Activated T-cell treated with anti-CD3 and anti-CD28 coated beads, Interleukin-2, amount 50 U/mL, for 72 hours (primary cell): ENCODE measurements at places on chromosomes 3 and 15. TPM values are rescaled to one million over a fixed set of nuclear protein-coding genes. Genes with fewer than 3 reads are reported as not detected.
A peak's percentile ranks its signal among the peaks of the same experiment; 100 is the strongest.

GRCh38 chr15:78291698-78292097 lies 7.7 kb downstream of the SKIC8 start:
- H3K27me3 ChIP-seq: no peaks in the 10 kb centered on the region
- H3K27ac ChIP-seq: no peak overlapping the region
- no peak for DNase-seq
- no peak overlapping the region for H3K4me3 ChIP-seq
- peaks cover 6% of the 10 kb centered on the region for H3K4me1 ChIP-seq
- peaks cover 11% of the 10 kb centered on the region for H3K36me3 ChIP-seq

GRCh38 chr3:127967316-127967715 lies 52.3 kb downstream of the KBTBD12 start:
- H3K4me1 ChIP-seq: no peaks in the 10 kb centered on the region
- no peak overlapping the region for H3K4me3 ChIP-seq
- H3K27ac ChIP-seq: no peak overlapping the region
- no peak for DNase-seq

- H3K27me3 ChIP-seq: no peaks in the 10 kb centered on the region
- no peak overlapping the region for H3K4me3 ChIP-seq
- no peaks in the 10 kb centered on the region for H3K4me1 ChIP-seq
Observed at GRCh38 chr15:67809866-67810265, 15.4 kb upstream of the SKOR1 start.

GRCh38 chr3:129549006-129549800 lies 6.2 kb downstream of the H1-8 start:
- H3K4me1 ChIP-seq: no peaks in the 10 kb centered on the region
- H3K36me3 ChIP-seq: no peaks in the 10 kb centered on the region
- H3K27ac ChIP-seq: no peak overlapping the region
- H3K27me3 ChIP-seq: peaks cover 6% of the 10 kb centered on the region

DNA sequence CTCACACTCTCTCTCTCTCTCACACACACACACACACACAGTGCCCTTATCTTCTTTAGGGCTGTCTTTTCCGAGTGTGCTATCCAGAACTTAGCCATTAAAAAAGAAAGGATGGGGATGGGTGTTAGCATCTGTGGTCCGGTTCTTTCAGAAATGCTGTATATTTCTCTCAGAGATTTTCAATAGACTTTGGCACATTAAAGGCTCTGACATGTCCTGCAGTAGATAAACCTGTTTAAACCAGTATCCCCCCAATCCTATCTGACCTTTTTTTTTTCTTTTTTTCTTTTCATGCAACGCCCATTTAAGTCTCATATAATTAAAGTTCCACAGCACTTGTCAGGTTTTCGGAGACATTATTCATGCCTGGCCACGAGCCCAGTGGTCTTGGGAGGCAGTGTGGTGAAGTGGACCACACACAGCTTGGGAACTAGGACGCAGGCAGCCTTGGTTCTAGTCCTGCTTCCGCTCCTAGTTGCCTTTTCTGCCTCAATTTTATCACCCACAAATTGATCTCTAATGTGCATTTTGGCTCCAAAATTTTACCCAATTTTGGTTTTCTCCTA lies 13.3 kb downstream of the CAV3 start:
- no peaks in the 10 kb centered on the region for H3K4me1 ChIP-seq
- H3K4me3 ChIP-seq: no peak overlapping the region
- no peak for DNase-seq
- H3K36me3 ChIP-seq: no peaks in the 10 kb centered on the region
- H3K27me3 ChIP-seq: peaks cover 20% of the 10 kb centered on the region

DNA sequence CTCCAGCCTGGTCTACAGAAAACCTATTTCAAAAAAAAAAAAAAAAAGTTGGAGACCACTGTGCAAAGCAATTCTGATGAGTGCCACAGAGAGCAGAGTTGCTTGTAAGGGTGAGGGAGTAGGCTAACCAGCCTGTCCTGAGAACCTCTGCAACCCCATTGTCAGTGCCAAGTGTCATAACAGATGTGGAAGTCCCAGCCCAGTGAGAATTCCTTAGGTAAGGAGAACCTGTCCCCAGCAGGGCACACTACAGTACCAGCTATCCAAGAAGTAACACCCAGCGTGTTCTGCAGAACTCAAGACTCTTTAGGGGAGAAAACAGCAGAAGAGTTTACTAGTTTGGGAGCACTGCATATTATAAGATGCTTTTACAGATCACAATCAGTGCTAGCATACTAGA lies 156.3 kb downstream of the LIPC start:
- H3K36me3 ChIP-seq: peaks cover 9% of the 10 kb centered on the region
- no peaks in the 10 kb centered on the region for H3K27me3 ChIP-seq
- H3K4me3 ChIP-seq: no peak overlapping the region
- DNase-seq: no peak
- H3K27ac ChIP-seq: no peak overlapping the region

GRCh38 chr3:74601793-74602192 lies 12.7 kb downstream of the CNTN3 start:
- peaks cover 2% of the 10 kb centered on the region for H3K36me3 ChIP-seq
- H3K4me1 ChIP-seq: no peaks in the 10 kb centered on the region
- H3K4me3 ChIP-seq: no peak overlapping the region
- no peak overlapping the region for H3K27ac ChIP-seq

DNA sequence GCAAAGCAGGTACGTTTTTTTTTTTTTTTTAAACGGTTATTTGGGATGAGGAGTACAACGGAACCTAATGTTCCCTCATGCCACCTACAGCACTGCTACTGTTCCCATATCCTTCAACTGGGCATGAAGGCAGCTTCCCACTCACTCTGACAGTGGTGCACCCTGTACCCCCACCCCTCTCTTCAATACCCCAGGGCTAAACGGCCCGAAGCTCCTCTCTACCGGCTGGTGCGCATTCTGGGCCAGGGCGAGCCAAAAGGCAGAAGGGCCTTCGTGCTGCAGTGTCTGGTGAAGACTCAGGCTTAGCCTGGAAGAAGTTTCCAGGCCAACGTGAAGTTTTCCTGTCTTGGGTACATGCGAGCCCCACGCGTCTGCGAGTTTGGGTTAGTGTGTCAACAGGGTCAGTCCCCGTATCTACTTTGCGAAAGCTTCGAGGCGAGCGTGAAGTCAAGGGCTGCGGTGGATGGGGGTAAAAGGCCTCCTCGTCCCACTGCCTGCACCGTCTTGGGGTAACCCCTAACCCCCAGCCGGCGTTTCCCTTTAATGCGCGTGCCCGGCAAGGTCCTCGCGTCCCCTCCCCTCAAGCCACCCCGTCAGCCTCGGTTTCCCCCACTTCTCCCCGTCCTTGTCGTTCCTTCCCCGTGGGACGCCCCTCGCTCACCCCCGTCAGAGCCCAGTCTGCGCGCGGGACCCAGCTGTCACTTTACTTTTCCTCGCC lies 765 bp upstream of the UBE2E2 start:
- DNase-seq: no peak
- H3K27ac ChIP-seq: no peak overlapping the region
- H3K27me3 ChIP-seq: peaks cover 18% of the 10 kb centered on the region
- peak overlapping the region; percentile 82 for H3K4me3 ChIP-seq
- H3K36me3 ChIP-seq: peaks cover 7% of the 10 kb centered on the region

DNA sequence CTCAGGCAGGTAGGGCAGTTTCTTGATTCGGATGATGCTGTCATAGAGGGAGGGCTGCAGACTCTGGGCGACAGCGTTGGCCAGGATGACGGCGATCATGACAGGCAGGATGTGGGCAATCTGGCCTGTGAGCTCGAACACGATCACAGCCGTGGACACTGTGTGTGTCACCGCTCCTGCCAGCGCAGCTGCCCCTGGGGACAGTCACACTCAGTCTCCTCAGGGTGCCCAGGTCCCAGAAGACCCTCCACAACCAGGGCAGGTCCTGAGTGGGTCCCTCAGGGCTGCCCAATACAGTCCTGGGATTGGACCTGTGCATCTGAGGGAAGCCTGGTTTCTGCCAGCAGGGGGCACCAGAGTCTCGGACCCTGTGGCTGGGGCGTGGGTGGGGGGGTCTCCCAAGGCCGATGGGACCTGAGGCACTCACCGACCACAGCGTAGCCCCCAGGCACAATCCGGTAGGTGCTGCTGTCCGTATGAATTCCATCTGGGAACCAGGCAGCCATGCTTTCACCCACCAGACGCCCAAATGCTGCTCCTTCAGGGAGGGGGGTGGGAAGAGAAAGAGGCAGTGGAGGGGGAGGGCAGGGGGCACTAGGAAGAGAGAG lies 7.2 kb downstream of the CLCN2 start:
- no peaks in the 10 kb centered on the region for H3K36me3 ChIP-seq
- H3K4me3 ChIP-seq: no peak overlapping the region
- no peaks in the 10 kb centered on the region for H3K4me1 ChIP-seq
- H3K27ac ChIP-seq: no peak overlapping the region
- H3K27me3 ChIP-seq: no peaks in the 10 kb centered on the region
- peak; percentile 68 for DNase-seq

DNA sequence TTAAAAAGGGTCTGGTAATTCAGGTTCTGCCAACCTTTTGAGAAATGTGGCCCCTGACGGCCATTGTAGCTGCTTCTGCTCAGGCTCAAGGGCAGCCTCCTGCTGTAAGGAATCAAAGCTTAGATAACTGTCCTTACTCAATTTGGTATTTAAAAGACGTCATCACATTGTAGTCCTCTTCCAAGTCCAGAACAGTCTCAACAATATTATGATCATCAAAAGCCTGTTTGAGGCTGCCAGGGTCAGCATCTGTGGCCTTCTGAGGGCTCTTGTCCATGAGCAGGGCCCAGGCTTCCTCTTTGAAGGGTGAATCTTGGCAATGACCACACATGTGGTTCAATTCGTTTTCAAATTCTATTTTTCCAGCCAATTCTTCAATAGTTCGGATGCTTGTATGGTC lies 6.0 kb downstream of the C3orf62 start:
- H3K27ac ChIP-seq: no peak overlapping the region
- no peak overlapping the region for H3K4me3 ChIP-seq
- peaks cover 2% of the 10 kb centered on the region for H3K36me3 ChIP-seq
- DNase-seq: no peak

- no peak for DNase-seq
- no peak overlapping the region for H3K27ac ChIP-seq
- H3K4me1 ChIP-seq: peaks cover 69% of the 10 kb centered on the region
Observed at GRCh38 chr15:98720031-98720430, 71.7 kb downstream of the IGF1R start.

GRCh38 chr3:112857526-112857925 lies 10.9 kb upstream of the CD200R1L start:
- H3K27me3 ChIP-seq: no peaks in the 10 kb centered on the region
- H3K4me1 ChIP-seq: peaks cover 20% of the 10 kb centered on the region
- peaks cover 4% of the 10 kb centered on the region for H3K36me3 ChIP-seq
- no peak for DNase-seq
- peak overlapping the region; percentile 5 for H3K27ac ChIP-seq

GRCh38 chr3:87420171-87420570 lies 143.8 kb upstream of the POU1F1 start:
- H3K27ac ChIP-seq: no peak overlapping the region
- H3K27me3 ChIP-seq: no peaks in the 10 kb centered on the region
- H3K36me3 ChIP-seq: no peaks in the 10 kb centered on the region

DNA sequence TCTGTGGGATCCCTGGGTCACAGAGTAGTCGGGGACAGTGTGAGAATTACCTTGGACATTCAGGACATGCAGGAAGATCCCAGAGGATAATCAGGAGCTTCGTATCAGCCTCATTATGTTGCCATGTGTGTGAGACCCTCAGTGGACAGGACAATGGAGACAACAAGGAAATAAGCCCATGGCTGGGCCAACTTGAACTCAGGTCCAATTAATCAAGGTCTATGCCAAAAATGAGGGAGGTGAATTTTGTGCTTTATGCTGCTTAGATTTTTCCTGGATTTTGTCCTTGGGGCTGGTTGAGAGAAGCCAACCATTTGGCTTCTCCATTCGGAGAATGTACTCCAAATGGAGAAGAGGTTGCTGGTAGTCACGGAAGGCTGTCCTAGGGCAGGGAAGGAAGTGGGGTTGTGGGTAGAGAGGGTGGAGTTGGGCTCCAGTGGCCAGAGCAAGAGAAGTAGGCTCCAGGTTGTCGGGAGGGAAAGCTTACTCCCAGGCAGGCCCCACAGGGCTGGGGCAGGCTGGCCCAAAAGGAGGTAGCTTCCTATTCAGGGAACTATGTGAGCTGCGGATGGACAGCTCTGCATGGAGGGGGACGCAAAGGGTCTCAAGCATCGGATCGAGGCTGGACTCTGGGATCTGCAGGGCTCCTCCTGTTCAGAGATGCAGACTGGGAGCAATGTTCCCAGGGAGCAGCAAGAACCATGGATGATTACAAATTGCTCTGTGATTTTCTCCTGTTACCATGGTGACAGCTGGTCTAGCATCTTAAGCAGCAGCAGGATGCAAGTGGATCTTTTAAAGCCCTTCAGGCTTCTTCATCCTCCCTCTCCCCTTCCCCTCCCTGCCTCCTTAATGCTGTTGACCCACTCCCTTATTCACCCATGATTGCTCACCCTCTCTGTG lies 91.1 kb downstream of the WNT7A start:
- no peaks in the 10 kb centered on the region for H3K36me3 ChIP-seq
- no peak overlapping the region for H3K27ac ChIP-seq
- H3K27me3 ChIP-seq: peaks cover 13% of the 10 kb centered on the region

GRCh38 chr3:148008591-148008990 lies 599.4 kb downstream of the ZIC1 start:
- no peaks in the 10 kb centered on the region for H3K36me3 ChIP-seq
- no peak overlapping the region for H3K27ac ChIP-seq
- no peaks in the 10 kb centered on the region for H3K27me3 ChIP-seq
- H3K4me1 ChIP-seq: no peaks in the 10 kb centered on the region
- no peak overlapping the region for H3K4me3 ChIP-seq
- DNase-seq: no peak

Gene PTX3
- 0.56 TPM for total RNA-seq
